ENCODE measurements at places on chromosomes 7 and 10. TPM values are rescaled to one million over a fixed set of nuclear protein-coding genes. Genes with fewer than 3 reads are reported as not detected.

- H3K27ac ChIP-seq = no peak overlapping the region
- H3K4me3 ChIP-seq = no peak overlapping the region
- H3K36me3 ChIP-seq = no peaks in the 10 kb centered on the region
- DNase-seq = no peak
- H3K4me1 ChIP-seq = no peaks in the 10 kb centered on the region
These were observed 25.4 kb upstream of the CALU start for GRCh38 chr7:128713794-128714193.

DNA sequence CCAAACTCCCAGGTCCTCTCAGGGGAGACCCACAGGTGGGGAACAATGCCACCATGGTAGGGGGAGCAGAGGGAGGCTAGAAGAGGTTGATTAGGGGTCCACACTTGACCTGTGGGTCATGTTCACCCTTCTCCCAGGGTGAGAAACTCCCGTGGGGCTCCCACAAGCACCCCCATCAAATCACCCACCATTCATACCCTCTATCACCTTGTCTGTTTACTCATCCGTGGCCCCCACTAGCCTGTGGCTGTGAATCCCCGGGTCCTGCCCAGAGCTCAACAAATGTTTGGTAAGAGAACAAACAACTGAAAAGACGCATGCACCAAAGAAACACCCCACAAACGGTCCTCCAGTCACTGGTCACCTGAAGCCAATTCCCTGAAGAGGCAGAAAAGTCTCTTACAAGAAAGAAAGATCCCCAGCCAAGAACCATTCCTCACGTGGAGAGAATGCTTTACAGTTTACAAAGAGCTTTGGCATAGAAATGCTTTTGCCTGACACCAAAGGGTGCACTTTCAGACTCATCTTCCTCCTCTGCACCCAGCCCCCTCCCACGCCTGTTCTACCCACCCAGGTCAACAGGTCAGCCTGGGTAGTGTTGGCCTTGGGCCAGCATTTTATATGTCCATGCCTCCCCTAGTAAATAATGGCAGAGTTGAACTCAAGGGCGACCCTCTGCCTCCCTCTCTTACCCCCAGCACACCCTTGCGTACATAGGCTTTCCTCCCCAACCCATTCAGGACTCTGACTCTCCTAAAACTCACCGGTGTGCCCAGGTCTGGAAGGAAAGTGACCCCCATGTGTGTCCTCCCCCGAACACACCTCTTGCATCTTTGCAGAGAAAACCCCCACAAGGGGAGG is 1.9 kb downstream of the ZCCHC24 start:
- DNase-seq = no peak
- H3K4me3 ChIP-seq = peak overlapping the region; percentile 73
- H3K4me1 ChIP-seq = peaks cover 20% of the 10 kb centered on the region

- peak; percentile 39 for DNase-seq
- peaks cover 54% of the 10 kb centered on the region for H3K36me3 ChIP-seq
- H3K4me1 ChIP-seq = peaks cover 69% of the 10 kb centered on the region
- no peaks in the 10 kb centered on the region for H3K27me3 ChIP-seq
These were observed 2.1 kb downstream of the NFE2L3 start for GRCh38 chr7:26153823-26154783.

DNA sequence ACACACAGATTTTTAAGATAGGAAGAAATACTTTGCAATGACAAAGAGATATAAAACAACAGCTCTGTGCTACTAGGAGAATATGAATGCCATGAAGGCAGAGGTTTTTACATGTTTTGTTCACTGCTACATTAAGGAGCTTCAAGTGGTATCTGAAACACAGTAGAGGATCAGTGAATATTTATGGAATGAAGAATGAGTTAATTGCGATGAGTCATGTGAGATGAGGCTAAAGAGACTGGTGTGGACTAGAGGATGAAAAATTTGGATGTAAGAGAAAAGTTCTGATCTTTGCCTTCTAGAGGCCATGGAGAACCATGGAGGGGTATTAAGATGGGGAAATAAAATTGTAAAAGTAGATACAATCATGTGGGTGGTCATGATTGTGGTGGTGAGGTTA is 434.2 kb downstream of the PHTF2 start:
- no peaks in the 10 kb centered on the region for H3K4me1 ChIP-seq
- H3K27ac ChIP-seq = no peak overlapping the region
- DNase-seq = no peak
- no peaks in the 10 kb centered on the region for H3K27me3 ChIP-seq

- H3K27ac ChIP-seq = no peak overlapping the region
- no peak for DNase-seq
- H3K36me3 ChIP-seq = no peaks in the 10 kb centered on the region
- no peaks in the 10 kb centered on the region for H3K4me1 ChIP-seq
These were observed 443.9 kb downstream of the TCERG1L start for GRCh38 chr10:130867446-130868194.

DNA sequence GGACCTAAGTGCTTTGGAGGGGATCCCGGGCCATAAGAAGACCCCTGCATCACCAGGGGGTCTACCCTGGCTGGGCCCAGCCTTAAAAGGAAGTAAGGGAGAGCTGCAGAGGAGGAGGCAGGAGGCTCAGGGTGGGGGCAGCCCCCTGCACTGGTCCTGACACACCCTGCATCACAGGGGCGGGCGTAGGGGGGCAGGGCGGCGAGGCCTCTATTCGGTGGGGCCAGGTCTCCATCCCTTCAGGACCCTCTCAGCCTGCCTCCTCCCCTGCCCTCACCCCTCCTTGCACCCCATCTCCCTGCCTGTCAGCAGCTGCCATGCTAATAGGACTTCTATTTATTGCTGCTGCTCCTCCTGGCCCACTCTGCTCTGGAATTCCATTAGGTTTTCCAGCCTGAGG is 101.4 kb downstream of the C10orf105 start:
- no peak overlapping the region for H3K27ac ChIP-seq
- DNase-seq = no peak
- H3K36me3 ChIP-seq = no peaks in the 10 kb centered on the region

GRCh38 chr7:776992-777727 is 50.1 kb upstream of the PRKAR1B start:
- H3K27me3 ChIP-seq = no peaks in the 10 kb centered on the region
- no peak overlapping the region for H3K27ac ChIP-seq
- DNase-seq = no peak
- no peak overlapping the region for H3K4me3 ChIP-seq
- H3K36me3 ChIP-seq = peaks cover 20% of the 10 kb centered on the region
- no peaks in the 10 kb centered on the region for H3K4me1 ChIP-seq

DNA sequence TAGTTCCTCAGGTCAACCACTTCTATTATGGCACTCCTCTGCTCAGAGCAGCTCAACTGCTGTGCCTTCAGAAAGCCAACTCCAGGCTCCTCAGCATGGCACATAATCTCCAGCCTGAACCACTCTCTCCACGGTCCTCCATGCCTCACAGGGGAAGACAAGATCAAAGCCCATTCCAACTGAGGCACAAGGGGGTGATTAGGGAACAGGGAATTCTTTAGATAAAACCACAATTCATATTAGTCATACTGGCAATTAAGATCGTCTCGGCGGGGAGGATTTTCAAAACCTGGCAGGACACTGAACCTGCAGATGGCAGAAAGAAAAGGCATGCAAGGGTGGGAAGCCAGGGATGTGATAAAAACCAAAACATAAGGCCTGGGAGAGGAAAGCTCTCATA is 361.6 kb downstream of the FGFR2 start:
- no peak overlapping the region for H3K4me3 ChIP-seq
- no peaks in the 10 kb centered on the region for H3K36me3 ChIP-seq
- H3K27ac ChIP-seq = no peak overlapping the region
- H3K27me3 ChIP-seq = no peaks in the 10 kb centered on the region
- H3K4me1 ChIP-seq = no peaks in the 10 kb centered on the region

DNA sequence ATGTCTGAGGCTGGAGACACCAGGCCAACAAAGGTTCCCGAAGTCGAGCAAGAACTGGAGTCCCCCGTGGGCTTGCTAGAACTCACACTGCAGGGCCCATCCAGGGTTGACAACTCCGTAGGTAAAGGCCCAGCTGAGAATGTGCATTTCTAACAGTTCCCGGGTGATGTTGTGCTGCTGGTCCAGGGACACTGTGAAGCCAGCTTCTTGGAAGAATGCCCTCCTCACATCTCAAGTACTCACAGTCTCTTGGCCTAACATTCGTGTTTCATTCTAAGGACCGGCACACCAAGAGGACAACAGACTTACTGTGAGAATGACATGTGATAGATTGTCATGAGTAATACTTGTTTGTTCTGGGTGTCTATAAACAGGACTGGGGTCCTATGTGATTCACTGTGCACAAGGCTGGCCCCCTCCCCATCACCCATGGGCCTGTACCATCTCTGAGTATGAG is 682.3 kb upstream of the IGFBP3 start:
- H3K36me3 ChIP-seq = no peaks in the 10 kb centered on the region
- no peak overlapping the region for H3K27ac ChIP-seq
- H3K27me3 ChIP-seq = no peaks in the 10 kb centered on the region

- no peak overlapping the region for H3K27ac ChIP-seq
- H3K4me3 ChIP-seq = no peak overlapping the region
- H3K4me1 ChIP-seq = no peaks in the 10 kb centered on the region
- H3K27me3 ChIP-seq = no peaks in the 10 kb centered on the region
These were observed 410.4 kb downstream of the ATRNL1 start for GRCh38 chr10:115503546-115503945.

- H3K4me1 ChIP-seq = peaks cover 4% of the 10 kb centered on the region
- H3K27ac ChIP-seq = no peak overlapping the region
- H3K4me3 ChIP-seq = no peak overlapping the region
- no peaks in the 10 kb centered on the region for H3K36me3 ChIP-seq
These were observed 414.2 kb upstream of the GALNT17 start for GRCh38 chr7:70717553-70718329.

- no peaks in the 10 kb centered on the region for H3K36me3 ChIP-seq
- H3K27ac ChIP-seq = no peak overlapping the region
- no peak overlapping the region for H3K4me3 ChIP-seq
- DNase-seq = no peak
- H3K27me3 ChIP-seq = no peaks in the 10 kb centered on the region
- H3K4me1 ChIP-seq = no peaks in the 10 kb centered on the region
These were observed 628.6 kb downstream of the PHTF2 start for GRCh38 chr7:78427209-78427608.

- H3K27me3 ChIP-seq = peaks cover 12% of the 10 kb centered on the region
- no peak overlapping the region for H3K4me3 ChIP-seq
- DNase-seq = no peak
These were observed 26.9 kb downstream of the MYPN start for GRCh38 chr10:68135922-68136792.

GRCh38 chr10:131177431-131178327 is 133.8 kb downstream of the TCERG1L start:
- H3K4me1 ChIP-seq = no peaks in the 10 kb centered on the region
- DNase-seq = no peak
- H3K27ac ChIP-seq = no peak overlapping the region
- H3K36me3 ChIP-seq = no peaks in the 10 kb centered on the region
- no peak overlapping the region for H3K4me3 ChIP-seq

DNA sequence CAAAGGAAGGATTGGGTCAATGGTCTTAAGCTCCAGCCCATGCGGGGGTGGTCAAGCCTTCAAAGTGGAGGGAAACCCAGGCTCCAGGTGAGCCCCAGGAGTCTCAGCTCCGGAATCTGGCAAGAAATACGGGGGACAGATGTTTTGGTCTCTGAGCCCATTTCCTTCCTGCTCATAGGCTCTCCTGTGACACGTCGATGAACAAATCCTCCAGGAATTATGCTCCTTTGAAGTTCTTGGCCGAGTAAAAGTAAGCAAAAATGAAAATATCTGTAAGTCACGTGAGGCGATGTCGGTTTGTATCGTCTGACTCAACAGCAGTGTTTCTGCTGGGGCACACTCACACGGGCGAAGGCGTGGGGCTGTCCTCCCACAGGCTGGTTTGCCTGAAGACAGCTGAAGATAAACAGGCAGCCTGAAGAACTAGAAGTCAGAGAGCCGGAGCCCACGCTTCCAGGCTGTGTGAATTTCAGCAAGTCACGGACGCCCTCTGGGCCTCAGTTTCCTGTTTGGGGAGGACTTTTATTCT is 52.6 kb upstream of the SMNDC1 start:
- peaks cover 49% of the 10 kb centered on the region for H3K4me1 ChIP-seq
- H3K27ac ChIP-seq = peak overlapping the region; percentile 85
- H3K27me3 ChIP-seq = peaks cover 10% of the 10 kb centered on the region
- no peak for DNase-seq

GRCh38 chr10:124557648-124558338 is 96.2 kb downstream of the LHPP start:
- no peak overlapping the region for H3K27ac ChIP-seq
- no peak for DNase-seq
- H3K27me3 ChIP-seq = no peaks in the 10 kb centered on the region
- H3K36me3 ChIP-seq = no peaks in the 10 kb centered on the region
- H3K4me1 ChIP-seq = no peaks in the 10 kb centered on the region

DNA sequence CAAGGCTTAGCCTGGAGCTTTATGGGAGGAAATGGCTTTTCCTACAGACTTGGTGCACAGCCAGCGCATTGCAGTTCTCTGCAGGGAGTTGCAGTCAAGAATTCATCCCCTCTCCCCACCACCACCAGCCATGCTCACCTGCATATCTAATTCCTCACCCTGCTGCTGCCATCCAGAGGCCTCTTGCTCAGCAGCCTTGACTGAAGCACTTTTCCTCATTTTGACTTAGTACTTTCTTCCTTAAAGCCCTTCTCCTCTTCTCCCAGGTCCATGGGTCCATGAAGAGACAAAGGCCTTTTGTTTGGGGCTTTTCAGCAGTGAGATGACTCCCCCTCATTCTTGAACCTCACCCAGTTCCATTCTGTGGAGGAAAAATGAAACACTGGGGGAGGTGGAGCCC is 39.7 kb upstream of the GPR141 start:
- H3K27ac ChIP-seq = no peak overlapping the region
- peaks cover 9% of the 10 kb centered on the region for H3K27me3 ChIP-seq
- H3K4me1 ChIP-seq = no peaks in the 10 kb centered on the region

DNA sequence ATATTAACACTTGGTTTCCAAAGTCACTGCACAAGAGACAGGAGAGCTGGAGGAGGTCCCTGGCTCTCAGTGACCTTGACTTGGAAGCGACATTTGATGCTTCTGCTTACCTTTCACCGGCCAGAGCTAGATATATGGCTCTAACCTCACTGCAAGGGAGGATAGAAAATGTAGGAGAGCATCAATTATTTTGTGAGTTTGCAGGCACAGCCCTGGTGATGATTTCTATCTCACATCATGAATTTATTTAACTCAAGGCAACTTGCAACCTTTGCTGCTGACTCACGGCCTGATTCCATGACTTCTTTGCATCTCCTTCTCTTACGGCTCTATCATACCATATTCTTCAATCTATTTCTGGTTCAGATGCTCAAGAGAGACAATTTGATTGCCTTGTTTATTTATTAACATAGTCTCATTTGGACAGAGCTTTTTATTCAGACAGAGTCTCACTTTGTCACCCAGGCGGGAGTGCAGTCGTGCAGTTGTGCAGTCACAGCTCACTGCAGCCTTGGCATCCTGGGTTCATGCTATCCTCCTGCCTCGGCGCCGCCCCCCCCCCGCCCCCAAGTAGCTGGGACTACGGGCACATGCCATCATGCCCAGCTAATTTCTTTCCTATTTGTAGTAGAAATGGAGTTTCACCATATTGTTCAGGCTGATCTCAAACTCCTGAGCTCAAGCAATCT is 196.0 kb downstream of the REEP3 start:
- H3K27me3 ChIP-seq = no peaks in the 10 kb centered on the region
- no peak for DNase-seq
- H3K4me3 ChIP-seq = no peak overlapping the region
- H3K4me1 ChIP-seq = peaks cover 9% of the 10 kb centered on the region
- no peaks in the 10 kb centered on the region for H3K36me3 ChIP-seq

The ACTR3C gene
- 2.8 TPM for total RNA-seq

The WEE2 gene
- total RNA-seq = not detected

The CALML5 gene
- total RNA-seq = not detected

The LLCFC1 gene
- not detected for total RNA-seq

The MMRN2 gene
- not detected for total RNA-seq

The C10orf143 gene
- total RNA-seq = 3.8 TPM

The RNLS gene
- total RNA-seq = 4.0 TPM

Measured in activated naive CD8-positive, alpha-beta T cell treated with anti-CD3 and anti-CD28 coated beads for 36 hours (primary cell).